ENCODE measurements at places on chromosomes 11 and 22. TPM values are rescaled to one million over a fixed set of nuclear protein-coding genes. Genes with fewer than 3 reads are reported as not detected.

- DNase-seq: no peak
These were observed 139.2 kb downstream of the MAML2 start for GRCh38 chr11:96203567-96204365.

DNA sequence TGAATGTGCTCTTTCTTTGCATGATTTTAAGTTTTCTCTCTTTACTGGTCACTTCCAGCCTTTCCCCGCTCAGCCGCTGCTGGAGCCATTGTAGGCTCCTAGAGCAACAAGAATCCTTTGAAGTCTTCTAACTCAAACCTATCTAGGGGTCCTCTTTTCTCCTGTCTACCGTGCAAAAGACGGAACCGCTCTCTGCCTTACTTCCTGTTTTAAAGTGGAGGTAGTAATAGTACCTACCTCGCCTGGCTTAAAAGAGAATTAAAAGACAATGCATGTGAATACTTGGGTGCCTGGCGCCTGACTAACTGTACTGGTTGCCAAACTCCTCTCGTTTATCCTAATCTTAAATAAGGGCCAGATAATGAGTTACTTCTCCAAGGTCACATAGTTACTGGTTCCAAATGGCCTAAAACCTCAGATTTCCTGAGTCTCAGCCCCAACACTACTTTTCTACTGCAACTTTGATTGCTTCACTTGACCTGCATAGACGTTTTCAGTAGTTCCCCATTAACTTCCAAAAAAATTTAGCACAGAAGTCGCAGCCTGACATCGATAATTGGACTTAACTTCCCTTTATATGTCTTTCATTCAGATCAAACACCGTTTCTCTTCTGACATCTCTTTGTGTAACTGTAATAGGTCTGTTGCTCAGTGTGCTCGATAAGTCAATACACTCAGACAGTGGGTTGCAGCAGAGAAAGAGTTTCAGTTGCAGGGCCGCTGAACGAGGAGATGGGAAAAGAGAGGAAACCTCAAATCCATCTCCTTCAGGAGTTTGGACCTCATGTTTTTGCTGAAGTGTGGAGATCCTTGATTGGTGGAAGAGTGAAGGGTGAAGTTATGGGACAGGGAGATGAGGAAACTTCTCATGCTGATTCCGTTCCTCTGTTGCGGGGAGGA, 891 bp downstream of the SAMM50 start:
- DNase-seq: peak; percentile 7

GRCh38 chr22:41870786-41871185, 37.9 kb downstream of the SREBF2 start:
- DNase-seq: no peak

- DNase-seq: no peak
These were observed 21.5 kb upstream of the P2RY2 start for GRCh38 chr11:73196576-73196975.

DNA sequence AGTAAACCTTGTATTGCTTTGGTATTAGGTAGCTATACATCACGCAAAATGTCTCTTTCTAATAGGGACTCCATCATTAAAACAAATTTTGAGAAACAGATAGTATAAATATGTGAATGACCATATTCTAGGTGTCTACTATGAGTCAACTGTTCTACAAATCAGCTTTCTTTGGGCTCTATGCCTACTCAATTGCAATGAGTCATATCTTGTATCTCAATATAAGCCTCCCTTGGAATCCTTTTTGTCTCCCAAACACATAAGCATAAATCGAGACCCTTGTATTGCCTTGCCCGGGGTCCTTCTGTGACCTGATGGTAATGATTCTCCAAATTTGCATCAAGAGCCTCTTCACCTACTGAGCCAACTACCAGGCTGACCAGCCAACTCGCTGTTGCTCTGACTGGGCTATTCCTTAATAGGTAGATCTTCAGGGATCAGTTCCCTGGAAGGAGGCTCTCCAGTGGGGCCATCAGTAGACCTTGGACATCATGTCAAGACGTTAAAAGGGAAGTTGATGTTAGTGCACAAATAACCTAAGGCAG, 22.2 kb downstream of the BLID start:
- no peak for DNase-seq

GRCh38 chr11:75570559-75571139, 8.6 kb downstream of the SERPINH1 start:
- no peak for DNase-seq

- DNase-seq: no peak
These were observed 14.7 kb downstream of the MPEG1 start for GRCh38 chr11:59197991-59198390.

DNA sequence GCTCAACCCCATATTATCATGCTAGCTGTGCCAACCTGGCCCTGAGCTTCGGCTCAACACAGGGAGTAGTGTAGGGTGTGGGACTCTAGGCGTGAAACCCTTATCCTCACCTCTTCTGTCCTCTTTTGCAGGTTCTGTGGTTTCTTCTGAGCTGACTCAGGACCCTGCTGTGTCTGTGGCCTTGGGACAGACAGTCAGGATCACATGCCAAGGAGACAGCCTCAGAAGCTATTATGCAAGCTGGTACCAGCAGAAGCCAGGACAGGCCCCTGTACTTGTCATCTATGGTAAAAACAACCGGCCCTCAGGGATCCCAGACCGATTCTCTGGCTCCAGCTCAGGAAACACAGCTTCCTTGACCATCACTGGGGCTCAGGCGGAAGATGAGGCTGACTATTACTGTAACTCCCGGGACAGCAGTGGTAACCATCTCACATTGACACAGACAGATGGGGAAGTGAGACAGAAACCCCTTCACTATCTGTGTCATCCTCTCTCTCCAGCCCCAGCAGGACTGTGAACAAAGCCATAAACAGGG, 76.4 kb downstream of the GGTLC2 start:
- DNase-seq: no peak

DNA sequence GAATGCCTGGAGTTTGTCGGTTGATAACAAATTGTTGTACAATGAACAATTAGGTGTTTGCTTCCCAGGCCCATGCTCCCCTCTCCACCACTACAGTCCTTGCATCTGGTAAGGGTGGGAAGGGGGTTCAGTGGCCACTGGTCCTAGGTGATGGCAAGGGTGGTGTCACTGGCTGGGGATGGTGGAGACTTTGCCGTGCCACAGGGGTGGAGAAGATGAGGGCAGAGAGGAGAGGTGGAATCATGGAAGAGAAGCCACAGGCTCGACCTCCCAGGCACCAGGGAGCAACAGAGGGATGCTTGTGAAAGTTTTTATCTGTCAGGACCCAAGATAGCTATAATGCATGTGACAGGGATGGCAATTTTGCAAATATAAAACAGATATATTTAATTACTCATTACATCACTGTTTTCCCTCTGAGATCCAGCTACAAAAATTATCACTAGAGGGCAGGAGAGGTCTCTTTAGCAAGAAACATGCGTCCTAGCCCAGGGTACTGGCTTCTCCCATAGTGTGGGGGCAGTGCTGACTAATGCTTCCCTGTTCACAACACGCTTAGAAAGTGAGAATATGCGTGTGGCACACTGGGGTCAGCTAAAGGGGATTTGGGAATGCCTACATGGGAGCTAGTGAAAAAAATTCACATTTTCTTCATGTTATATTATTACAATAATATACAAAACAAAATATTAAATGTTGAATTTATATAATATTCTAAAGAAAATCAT, 49.0 kb upstream of the AMPD3 start:
- peak; percentile 61 for DNase-seq

- no peak for DNase-seq
These were observed 41.6 kb downstream of the BDNF start for GRCh38 chr11:27658535-27659236.

DNA sequence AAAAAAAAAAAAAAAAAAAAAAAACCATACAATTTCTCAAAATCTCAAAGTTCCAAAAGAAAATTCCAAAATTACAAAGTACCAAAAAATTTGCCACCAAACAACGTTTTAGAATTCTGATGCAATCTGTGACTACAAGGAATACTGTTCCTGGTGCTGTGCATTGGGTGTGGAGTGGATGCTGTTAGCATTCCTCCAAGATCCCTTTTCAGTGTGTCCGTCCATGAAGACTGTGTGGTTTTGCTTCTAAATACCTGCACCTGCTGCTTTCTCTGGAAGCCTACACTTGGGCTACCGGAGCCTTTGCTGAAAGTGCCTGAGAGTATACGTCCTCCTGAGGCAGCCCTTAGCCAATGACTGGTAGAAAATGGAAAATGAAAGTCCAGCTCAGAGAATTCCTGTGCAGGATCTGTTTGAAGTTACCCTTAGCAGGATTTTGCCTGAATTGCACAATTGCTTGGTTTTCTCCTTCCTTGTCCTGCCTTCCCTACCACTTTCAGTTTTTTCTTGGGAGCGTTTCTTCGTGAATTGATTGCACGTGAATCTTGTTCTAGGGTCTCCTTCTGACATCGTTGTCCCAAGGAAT, 140.8 kb downstream of the TRPC6 start:
- DNase-seq: no peak

- DNase-seq: no peak
These were observed 48.2 kb downstream of the ALG9 start for GRCh38 chr11:111823131-111823530.

- DNase-seq: no peak
These were observed 1.7 kb upstream of the LRRC74B start for GRCh38 chr22:21043860-21044535.

DNA sequence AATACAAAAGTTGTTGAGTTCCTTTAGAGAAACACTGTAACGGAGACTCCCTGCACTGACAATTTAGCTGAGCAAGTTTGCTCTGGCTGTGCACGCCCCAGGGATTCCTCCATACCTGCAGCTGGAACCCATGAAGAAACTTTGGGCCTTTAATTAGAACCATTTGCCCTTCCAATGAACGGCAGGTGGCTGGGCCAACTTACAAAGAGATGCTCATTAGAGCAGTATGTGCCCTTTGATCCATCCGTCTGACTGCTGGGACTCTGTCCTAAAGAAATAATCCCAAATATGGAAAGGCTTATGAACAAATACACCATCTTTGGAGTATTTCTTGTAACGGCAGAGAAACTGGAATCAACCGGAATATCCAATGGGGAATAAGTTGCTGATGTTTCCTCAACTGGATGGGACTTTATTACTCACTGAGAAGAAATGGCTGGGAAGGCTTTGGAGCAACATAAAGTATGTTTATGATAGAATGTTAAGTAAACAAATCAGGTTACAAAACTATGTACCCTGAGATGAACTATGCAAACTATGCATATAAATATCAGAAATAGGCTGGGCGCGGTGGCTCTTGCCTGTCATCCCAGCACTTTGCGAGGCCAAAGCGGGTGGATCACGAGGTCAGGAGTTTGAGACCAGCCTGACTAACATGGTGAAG, 24.4 kb upstream of the FBLN1 start:
- no peak for DNase-seq

DNA sequence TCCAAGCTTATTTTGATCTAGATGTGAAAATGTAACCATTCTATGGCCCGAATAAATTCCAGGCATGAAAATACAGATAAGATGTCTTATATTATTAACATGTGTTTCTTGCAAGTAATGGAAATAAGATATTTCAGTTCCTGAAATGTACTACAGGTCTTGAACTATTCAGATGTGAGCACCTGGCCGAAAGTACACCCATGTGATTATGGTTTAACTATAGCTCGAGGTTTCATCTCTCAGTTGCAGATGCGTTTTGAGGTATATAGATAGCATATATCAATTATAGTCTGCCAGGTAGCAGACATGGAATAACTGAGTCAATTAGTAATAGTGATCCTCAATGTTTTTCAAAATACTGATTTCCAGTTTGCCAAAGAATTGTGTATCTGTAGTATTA, 68.3 kb downstream of the DDIAS start:
- peak; percentile 41 for DNase-seq

GRCh38 chr11:66904981-66905521, 48.2 kb downstream of the LRFN4 start:
- no peak for DNase-seq

- peak; percentile 57 for DNase-seq
These were observed 60.7 kb downstream of the TTC17 start for GRCh38 chr11:43419460-43419859.

DNA sequence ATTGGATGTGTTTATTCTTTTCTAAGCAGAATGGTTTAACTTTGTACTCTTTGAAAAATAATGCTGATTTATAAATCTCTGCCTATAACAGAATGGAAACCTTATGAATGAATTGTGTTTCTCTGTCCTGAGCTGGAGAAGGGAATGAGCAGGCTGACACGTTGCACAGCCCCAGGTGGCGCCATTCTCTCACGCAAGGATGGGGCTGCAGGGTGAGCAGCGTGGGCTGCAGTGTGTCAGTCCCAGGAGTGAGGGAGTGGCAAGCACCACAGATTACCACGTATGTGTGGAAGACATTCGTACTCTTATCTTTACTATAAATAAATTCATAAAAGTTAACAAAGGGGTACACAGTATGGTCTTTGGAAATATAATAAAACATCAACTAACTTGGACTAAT, 33.4 kb downstream of the FDX1 start:
- peak; percentile 52 for DNase-seq

GRCh38 chr11:103053997-103054396, 38.0 kb downstream of the DCUN1D5 start:
- DNase-seq: no peak

DNA sequence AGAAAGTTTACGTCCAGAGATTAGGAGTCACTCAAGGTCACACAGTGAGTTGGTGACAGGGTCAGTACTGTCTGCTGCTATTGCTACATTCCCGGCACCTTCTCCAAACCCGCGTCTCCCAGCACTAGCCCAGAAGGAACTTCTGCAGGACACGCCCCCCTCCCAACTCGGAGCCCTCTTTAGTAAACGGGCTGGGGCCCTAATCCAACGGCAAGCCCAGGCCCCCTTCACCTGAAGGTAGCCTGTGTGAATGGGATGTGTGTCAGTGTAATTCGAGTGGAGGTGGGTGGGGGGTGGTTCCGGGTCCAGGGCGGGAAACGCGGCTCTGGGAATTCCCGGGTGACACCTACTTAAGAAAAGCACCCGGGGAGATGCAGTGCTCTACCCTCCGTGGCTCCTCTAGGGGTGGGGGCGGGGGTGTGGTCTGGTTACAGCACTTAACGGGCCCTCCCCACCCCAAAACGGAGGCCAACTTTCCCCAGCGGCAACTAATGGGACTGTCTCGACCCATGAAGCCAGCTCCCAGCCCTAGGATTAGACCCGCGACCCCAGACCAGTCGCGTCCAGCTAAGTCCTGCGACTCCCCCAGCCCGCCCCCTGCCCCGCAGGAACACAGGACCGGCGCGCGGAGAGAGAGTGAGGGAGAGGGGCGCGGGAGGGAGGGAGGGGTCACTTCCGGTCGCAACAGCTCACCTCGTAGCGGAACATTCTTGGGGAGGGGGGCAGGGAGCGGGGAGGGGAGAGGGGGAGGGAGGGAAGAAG, 468 bp downstream of the PATL1 start:
- peak; percentile 78 for DNase-seq

GRCh38 chr11:44036811-44037657, 10.7 kb upstream of the ACCSL start:
- peak; percentile 60 for DNase-seq

GRCh38 chr11:5941951-5942350, at the start of gene OR56A3:
Gene OR56A3 (plus strand): TSS chr11:5942251. CDS start chr11:5947347, 5,096 bp downstream.
- DNase-seq: no peak

- DNase-seq: no peak
These were observed 1.3 kb upstream of the PARVG start for GRCh38 chr22:44179196-44179988.

GRCh38 chr11:62980133-62980760, 4.5 kb downstream of the SLC22A6 start:
- peak; percentile 34 for DNase-seq

The ME3 gene
- 6.7 TPM for total RNA-seq

The FGF4 gene
- not detected for total RNA-seq

The OR8D4 gene
- total RNA-seq: not detected

The CARNS1 gene
- total RNA-seq: 0.91 TPM

The TYR gene
- total RNA-seq: not detected

The BTBD18 gene
- total RNA-seq: not detected

The OR8A1 gene
- not detected for total RNA-seq

The C11orf21 gene
- total RNA-seq: 6.6 TPM

The PRR5L gene
- total RNA-seq: 13.1 TPM

The LIF gene
- total RNA-seq: 111 TPM

The DDTL gene
- total RNA-seq: 0.72 TPM

The MMP10 gene
- total RNA-seq: not detected

The ART1 gene
- not detected for total RNA-seq
